HAP-1 (cell line): ENCODE measurements at places on chromosomes 16 and 17.

DNA sequence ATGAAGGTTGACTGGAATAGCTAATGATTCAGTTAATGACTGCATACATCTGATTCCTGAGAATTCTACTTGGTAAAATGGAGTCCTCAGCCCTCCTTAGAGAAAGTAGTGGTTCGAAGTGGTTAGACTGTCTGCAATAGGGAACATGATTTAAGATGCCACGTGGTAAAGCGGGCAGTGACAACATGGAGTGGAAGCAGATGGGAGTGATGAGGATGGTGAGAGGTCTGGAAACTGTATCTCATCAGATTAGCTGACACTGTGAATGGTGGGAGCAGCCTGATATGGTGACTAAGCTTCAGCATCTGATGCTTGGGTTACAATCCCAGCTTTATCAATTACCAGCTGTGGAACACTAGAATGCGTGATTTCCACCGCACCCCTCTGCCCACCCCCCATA lies 8.4 kb downstream of the CDH11 start:
- DNase-seq: no peak

DNA sequence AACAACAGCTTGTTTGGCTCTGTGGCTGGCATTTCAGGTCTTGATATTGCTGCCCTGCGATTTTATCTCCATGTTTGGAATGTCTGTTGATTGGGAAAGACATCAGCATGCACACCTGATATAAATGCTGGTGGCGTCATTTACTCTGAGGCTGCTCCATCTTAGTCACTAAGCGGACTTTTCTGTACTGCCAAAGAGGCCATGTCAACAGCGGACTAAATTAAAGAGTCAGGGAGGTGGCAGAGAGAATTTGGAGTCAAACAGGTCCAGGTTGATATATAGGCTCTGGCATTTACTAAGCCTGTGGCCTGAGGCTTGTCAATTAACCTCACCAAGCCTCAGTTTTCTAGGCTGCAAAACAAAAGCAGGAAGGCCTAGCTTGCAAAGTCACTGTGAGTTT lies 6.2 kb downstream of the RBFOX1 start:
- DNase-seq: no peak

- DNase-seq: no peak
Measured at GRCh38 chr17:38753071-38753506, 548 bp downstream of the PSMB3 start.

DNA sequence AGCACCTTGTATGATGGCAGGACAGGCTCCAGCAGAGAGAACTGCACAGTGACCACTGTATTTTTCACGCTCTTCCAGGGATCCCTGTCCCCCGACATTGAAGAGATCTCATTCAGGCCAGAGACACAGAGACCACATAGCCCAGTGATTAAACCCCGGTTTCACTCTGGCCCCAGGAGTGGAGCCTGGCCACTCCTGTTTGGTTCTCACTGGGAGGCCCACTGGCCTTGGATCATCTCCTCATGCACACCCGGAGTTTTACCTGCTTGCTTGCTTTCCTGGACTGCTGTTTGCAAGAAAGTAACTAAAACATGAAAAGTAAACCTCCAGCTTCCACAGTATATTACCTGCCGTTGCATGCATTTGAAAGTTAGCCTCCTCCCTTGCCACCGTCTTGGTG lies 13.2 kb upstream of the CLEC18C start:
- DNase-seq: no peak

GRCh38 chr17:77142689-77143088 lies 1.9 kb downstream of the SEC14L1 start:
- no peak for DNase-seq
